ENCODE measurements at places on chromosomes 4 and X. TPM values are rescaled to one million over a fixed set of nuclear protein-coding genes. Genes with fewer than 3 reads are reported as not detected.

Gene MND1
- 0.97 TPM for total RNA-seq

Gene HOPX
- total RNA-seq, result not detected

Gene TLR2
- total RNA-seq, result 2.6 TPM

Gene CT47B1
- total RNA-seq, result not detected

Gene BGN
- 39.8 TPM for total RNA-seq

Gene IRF2
- total RNA-seq, result 27.3 TPM

Gene F9
- not detected for total RNA-seq

Gene MAGEB3
- total RNA-seq, result not detected

Gene MAGEC3
- total RNA-seq, result not detected

Gene BTC
- 0.32 TPM for total RNA-seq

Gene ERVMER34-1
- total RNA-seq, result 0.12 TPM

Gene CHIC1
- 12.3 TPM for total RNA-seq

Gene PF4V1
- total RNA-seq, result not detected

All from hair follicle dermal papilla cell (primary cell).